ELR (cell line): ENCODE measurements at places on chromosomes 5 and 9.

GRCh38 chr5:115342590-115343377 is 46.3 kb upstream of the CCDC112 start:
- no peak for DNase-seq

- DNase-seq, result no peak
Measured at GRCh38 chr5:119019501-119019900, 31.2 kb upstream of the DTWD2 start.

- no peak for DNase-seq
Measured at GRCh38 chr9:125990186-125990792, 243.1 kb downstream of the PBX3 start.

DNA sequence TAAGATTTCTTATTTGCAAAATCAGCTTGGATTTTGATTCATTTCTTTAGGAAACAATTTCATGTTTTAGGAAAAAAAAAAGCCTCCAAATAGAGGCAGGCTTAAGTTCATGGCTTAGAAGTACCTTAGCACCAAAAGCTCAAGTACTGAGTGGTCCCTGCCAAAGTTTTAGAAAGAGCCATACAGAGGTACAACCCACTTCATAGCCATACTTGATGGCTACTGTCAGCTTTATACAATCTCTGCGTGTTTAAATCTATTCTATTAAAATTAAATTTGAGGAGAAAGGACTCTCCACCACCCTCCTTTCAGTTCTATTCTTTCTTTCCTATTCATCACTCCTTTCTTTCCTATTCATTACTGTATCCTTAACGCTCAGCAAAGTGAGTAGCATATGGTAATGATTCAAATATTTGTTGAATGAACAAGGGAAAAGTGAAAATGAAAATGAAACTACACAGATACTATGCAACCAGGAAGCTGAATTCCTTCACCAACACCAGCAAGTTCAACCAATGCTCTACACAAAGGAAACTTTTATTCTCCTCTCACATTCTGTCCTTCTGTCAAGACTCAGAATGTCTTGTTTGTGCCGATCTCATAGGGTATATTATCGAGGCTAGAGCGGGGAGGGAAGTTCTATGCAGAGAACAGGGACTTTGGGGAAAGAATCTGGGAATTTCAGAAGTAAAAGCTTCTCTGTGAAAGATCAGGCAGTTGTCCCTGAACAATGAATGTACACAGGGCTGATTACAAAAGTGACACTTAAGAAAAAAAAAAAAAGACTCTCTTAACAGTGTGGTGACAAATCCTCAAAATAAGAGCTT is 138.6 kb upstream of the SPEF2 start:
- DNase-seq, result peak; percentile 59

GRCh38 chr9:99576002-99576401 is 245.7 kb upstream of the NR4A3 start:
- DNase-seq, result no peak

- DNase-seq, result no peak
Measured at GRCh38 chr9:86589273-86589672, 235.1 kb upstream of the TUT7 start.
